Esophagus squamous epithelium (tissue), 5 donors: ENCODE measurements at places on chromosomes 1 and 21. TPM values are rescaled to one million over a fixed set of nuclear protein-coding genes. Genes with fewer than 3 reads are reported as not detected.

GRCh38 chr1:167429612-167430011 is 88.7 kb downstream of the CD247 start:
- H3K36me3 ChIP-seq: no peaks in the 10 kb centered on the region
- peaks cover 56% of the 10 kb centered on the region for H3K4me1 ChIP-seq
- no peaks in the 10 kb centered on the region for H3K27me3 ChIP-seq
- no peak for DNase-seq
- H3K4me3 ChIP-seq: no peak overlapping the region
- peak overlapping the region; percentile 48 for H3K27ac ChIP-seq

Gene SLFNL1
- total RNA-seq: 0.76 TPM

- H3K27ac ChIP-seq: peak within 1 kb of the TSS; percentile 90
- no peaks in the 10 kb centered on the region for H3K27me3 ChIP-seq
- peak within 1 kb of the TSS; percentile 40 for H3K4me3 ChIP-seq
- H3K36me3 ChIP-seq: no peaks in the 10 kb centered on the region
- H3K4me1 ChIP-seq: peaks cover 55% of the 10 kb centered on the region
Measured at GRCh38 chr1:13583595-13583965, at the start of gene PDPN. PDPN (plus strand) TSS chr1:13583832; CDS start chr1:13584034, 202 bp downstream.

Gene SSBP3
- 19.2 TPM for total RNA-seq

Gene CR1
- total RNA-seq: 2.7 TPM

Gene CELA2A
- not detected for total RNA-seq

- H3K4me3 ChIP-seq: peak overlapping the region; percentile 72
- DNase-seq: no peak
- H3K4me1 ChIP-seq: peaks cover 34% of the 10 kb centered on the region
- no peaks in the 10 kb centered on the region for H3K36me3 ChIP-seq
Measured at GRCh38 chr1:27152829-27153548, 1.9 kb downstream of the SLC9A1 start.

DNA sequence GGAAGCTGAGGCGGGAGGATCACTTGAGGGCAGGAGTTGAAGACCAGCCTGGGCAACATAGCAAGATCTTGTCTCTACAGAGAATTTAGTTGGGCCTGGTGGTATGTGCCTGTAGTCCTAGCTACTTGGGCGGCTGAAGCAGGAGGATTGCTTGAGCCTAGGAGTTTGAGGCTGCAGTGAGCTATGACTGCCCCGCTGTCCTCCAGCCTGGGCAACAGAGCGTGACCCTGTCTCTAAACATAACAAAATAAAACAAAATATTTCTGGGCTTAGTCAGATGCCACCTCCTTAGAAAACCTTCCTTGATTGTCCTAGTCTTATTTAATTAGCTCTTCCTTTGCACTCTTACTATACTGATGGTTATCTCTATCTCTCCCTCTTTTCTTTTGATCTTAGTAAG is 8.5 kb downstream of the TGFB2 start:
- peaks cover 30% of the 10 kb centered on the region for H3K4me1 ChIP-seq
- H3K36me3 ChIP-seq: no peaks in the 10 kb centered on the region
- DNase-seq: no peak
- no peak overlapping the region for H3K27ac ChIP-seq

Gene SLAMF9
- total RNA-seq: 0.92 TPM
